Activated T-helper 1 cell treated with anti-CD3 and anti-CD28 coated beads, Interleukin-2, amount 50 U/mL, for 16 hours (primary cell): ENCODE measurements at places on chromosomes 3 and 15.

- DNase-seq: no peak
These were observed 130.9 kb downstream of the CHSY1 start for GRCh38 chr15:101120987-101121386.

DNA sequence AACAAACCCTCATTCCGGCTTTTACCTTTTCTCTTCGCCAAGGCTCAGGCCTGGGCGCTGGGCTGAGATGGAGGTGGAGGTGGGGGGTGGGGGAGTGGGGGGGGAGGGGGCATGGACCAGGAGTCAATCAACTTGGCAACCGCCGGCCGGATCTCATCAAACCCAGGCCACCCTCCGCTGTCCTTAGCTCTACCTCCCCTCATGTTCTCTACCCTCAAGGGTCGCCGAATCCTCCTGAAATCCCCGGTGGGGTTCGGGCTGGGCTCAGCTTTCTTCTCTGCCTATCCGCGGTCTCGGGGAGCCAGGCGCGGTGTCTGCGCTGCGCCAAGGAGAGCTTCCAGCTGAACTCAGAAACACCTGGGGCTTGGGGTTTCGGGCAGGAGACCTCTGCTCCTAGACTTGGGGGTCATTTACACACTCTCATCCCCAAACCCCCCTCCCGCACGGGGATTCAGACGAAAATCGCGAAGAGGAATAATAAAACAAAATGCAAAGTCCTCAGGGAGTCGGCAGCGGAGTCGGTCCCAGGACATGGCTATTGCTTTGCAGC is 2.5 kb downstream of the ONECUT1 start:
- DNase-seq: no peak

DNA sequence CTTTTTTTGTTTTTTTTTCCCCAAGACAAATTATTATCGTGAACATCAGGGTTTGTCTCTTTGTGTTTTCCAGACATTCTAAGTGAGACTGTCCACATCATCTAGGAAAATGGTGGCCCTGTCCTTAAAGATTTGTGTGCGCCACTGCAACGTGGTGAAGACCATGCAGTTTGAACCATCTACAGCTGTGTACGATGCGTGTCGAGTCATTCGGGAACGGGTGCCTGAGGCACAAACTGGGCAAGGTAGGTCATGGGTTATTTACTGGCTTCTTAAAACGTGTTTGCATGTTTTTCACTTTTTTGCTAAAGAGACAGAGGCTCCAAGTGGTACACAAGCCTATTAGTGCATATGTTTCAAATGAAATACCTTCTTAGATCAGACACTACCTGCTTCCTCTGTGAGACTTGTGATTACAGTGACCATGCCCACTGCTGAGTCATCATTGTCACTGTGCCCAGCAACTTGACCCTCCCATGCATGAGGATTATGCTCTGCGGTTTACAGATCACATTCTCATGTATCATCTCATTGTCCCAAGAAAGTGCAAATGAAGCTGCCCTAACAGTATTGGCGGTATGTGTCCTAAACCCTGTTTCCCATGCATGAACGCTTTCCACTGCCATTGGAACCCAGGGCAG is 395.2 kb upstream of the TPM1 start:
- DNase-seq: no peak

GRCh38 chr15:74207652-74208440 is 5.3 kb upstream of the STRA6 start:
- no peak for DNase-seq

DNA sequence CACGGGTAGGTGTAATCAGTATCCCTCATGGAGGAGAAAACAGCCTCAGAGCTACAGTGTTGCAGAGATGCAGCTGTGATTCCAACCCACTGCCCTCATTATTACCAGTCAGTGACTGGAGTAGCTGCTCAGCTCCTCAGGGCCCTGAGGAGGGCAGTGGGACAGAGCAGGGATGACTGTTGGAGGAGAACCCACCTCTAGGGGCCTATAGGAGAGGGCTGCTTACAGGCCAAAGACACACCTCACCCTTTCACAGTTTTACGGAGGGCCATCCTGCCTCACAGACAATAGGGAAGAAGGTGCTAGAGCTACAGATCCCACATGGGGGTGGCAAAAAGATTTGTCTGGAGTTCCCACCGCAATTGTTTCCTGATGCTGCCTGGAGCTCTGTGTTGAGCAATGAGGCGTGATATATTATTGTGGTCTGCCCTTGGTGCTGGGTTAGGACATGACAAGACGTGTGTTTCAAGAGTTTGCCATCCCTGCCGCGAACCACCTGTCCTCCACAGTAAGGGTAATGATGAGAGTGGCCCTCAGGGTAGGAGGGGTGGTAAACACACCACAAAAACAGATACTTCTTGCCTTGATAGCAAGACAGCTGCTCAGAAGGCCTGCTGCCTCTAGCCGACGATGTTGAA is 140.5 kb upstream of the TPM1 start:
- no peak for DNase-seq

DNA sequence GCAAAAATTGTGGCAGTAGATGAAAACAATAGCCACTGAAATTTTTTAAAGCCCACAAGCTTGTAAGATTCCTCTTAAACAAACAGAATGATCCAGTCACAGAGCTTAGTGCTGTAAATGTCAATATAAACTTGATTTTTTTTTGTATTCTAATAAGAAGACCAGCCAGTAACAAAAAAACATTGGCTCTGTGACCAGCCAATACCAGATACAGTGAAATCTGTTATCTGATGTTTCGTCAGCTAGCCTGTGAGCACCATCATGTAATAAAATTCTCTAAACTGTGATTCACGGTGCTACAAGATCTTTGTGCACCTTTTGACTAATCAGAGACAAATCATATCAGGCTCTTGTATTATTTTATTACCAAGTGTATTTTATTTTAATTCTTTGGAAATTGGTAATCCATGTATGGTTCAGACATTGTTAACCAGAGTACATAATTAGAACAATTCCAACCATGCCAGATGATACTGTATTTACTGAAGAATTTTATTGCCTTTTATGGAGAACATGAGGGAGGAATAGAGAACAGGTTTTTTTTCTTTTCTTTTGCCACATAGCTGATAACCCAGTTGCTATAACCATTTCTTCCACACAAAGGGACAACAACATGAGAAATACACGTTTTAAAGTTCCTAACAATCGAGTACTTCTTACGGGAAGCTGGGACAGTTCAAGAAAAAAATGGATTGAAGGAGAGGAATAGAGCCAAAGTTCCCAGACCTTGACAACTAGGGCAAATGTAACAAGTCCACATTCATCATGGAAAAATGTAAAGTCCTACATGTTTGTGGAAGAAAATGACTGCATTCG is 71.9 kb downstream of the FILIP1L start:
- DNase-seq: no peak

DNA sequence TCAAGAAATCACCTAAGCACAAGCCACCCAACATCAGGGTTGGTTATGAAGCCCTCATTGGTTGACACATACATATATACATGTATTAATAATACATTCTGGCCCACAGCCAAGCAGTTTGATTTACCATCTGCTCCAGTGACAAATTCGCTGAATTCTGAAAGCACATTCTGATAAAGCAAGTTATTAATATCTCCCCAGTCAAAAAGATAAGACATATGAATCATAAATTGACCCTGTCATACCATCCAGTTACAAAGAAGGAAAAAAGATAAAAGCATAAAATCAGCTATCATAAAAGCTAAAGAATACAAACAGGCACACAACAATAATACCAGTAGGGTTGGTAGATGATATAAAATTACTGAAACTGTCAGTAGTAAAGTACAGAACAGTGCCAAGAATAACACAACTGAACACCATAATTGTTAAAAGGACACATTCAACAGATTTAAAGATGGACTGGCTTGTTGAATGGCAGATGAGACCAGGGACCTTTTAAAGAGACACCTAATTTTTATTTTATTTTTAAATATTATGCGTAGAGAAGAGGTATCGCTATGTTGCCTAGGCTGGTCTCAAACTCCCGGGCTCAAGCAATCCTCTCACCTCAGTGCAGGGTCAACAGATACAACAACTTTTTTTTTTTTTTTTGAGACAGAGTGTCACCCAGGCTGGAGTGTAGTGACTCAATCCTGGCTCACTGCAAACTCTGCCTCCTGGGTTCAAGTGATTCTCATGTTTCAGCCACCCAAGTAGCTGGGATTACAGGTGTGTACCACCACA is 7.7 kb downstream of the SNX4 start:
- DNase-seq: no peak

GRCh38 chr15:57057134-57057930 is 138.9 kb downstream of the TCF12 start:
- DNase-seq: no peak

DNA sequence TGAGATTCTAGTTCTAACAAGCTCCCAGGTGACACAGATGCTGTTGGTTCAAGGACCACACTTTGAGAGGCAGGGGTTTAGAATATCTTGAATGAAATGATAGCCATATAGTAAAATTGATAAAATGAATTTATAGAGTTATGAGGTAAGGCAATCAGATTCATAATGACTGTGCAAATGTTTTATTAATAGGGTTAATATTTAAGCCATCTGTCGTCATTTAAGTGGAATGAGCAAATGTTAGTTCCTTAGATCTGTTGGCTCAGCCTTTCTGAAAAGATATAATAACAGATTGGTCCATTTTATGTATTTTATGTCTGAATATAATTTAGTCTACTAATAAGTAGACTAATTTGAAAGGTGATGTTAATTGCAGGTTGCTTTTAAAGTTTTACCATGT is 12.9 kb downstream of the REC114 start:
- no peak for DNase-seq

GRCh38 chr3:179272385-179272784 is 21.5 kb upstream of the KCNMB3 start:
- DNase-seq: no peak

DNA sequence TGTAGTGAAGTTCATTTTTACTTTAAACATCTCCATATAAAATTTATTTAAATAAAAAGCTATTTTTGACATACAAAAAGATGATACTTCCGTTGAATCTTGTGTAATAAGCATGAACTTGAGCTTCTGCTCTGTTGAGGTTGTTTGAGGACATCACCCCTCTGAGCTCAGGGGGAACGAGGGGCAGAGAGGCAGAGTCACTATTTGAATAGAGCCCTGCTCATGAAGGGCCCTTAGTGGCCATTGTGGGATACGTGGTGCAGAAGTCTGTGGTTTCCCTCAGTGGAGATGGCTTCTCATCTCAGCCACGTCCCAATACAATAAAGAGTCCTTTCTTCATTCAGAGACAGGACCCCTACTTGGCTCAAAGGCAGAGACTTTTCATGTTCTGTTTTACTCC is 10.6 kb downstream of the CEMIP start:
- no peak for DNase-seq

- DNase-seq: no peak
These were observed 289.1 kb upstream of the AZI2 start for GRCh38 chr3:28637742-28638141.

DNA sequence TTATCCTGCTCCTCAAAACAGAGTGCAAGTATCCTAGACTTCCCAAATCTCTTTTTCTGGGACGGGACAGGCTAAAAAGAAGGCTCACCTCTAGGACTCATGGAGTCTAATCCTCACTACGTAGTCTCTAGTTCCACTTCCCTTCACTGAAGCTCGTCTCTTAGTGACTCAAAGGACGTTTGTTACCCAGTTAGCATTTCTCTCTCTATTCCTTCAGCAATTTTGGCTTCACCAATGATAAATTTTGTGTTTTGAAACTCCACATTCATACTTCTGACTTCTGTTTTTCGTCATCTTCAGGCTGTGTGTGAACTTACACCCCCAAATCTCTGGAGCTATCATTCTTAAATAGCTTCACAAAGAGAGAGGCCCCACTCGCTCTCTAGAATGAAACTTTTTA is 627.1 kb downstream of the NAALADL2 start:
- no peak for DNase-seq

GRCh38 chr3:44762170-44762677 is 630 bp downstream of the KIF15 start:
- DNase-seq: no peak

DNA sequence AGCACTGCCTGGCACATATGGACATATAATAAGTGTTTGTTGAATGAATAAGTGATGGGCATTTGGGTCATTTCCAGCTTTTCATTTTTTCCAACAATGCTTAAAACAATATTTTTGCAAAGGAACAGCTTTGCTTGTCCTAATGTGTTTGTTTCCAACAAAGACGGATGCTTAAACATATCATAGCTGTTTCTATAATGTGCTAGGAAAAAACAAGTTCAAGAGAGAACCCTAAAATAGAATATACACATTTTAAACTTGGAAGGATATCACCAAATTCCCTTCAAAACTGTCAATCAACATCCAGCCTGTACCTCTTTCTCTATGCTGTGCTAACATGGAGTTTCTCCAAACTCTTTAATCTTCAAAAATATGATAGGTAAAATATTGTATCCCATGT is 224.5 kb upstream of the WNT5A start:
- DNase-seq: no peak

- no peak for DNase-seq
These were observed 3.3 kb downstream of the NDUFAF3 start for GRCh38 chr3:49025005-49025792.

DNA sequence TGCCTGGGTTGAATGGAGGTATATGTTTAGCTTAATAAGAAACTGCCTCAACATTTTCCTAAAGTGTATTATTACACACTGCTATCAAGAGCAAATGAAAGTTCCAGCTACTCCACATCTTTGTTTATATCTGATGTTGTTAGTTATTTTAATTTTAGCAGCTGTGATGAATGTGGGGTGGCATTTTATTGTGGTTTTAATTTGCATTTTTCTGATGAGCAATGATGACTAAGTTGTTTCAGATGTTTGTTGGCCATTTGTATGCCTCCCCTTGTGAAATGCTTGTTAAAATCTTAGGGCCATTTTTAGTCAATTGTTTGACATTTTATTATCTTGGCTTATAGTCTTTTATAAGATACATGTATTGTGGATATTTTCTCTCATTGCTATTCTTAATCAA is 260.4 kb upstream of the SLCO3A1 start:
- no peak for DNase-seq

DNA sequence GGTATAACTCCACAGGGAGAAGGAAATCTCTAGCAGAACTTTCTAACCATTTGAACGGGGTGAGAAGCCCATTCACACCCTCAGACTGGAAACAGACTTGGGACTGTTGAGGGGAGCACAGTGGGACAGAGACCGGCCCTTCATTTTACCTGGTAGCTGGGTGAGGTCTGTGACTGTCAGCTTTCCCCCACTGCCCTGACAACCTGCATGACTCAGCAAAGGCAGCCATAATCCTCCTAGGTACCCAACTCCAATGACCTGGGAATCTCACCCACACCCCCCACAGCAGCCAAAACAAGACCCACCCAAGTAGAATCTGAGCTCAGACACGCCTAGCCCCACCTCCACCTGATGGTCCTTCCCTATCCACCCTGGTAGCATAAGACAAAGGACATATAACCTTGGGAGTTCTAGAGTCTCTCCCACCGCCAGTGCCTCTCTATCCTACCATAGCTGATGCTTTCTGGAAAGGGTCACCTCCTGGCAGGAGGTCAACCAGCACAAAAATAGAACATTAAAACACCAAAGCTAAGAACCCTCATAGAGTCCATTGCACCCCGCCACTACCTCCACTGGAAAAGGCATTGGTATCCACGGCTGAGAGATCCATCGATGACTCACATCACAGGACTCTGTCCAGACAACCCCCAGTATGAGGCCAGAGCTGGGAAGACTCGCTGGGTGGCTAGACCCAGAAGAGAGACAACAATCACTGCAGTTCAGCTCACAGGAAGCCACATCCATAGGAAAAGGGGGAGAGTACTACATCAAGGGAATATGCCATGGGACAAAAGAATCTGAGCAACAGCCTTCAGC is 28.0 kb downstream of the SENP7 start:
- DNase-seq: no peak

- DNase-seq: no peak
These were observed 33.1 kb downstream of the DZIP1L start for GRCh38 chr3:138082085-138082991.
